ENCODE measurements at places on chromosomes 1 and 21.

DNA sequence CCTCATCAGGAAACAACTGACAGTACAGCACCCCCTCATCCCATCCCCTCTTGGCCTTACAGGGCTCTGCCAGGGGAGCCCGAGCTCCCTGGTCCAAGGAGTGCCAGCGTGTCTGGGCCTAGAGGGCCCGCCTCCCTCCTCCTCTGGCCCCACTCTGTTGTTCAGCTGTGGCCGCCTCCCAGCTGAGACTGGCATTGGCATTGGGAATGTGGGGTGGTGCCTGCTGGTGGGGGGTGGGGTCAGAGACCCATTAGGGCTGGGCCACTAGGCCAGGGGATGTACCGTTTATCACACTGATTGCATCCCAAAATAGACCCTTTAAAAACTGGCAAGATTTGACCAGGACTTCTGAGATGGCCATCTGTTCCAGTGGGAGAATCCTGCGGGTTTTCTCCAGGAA is 1.4 kb downstream of the LDLRAP1 start:
- peaks cover 6% of the 10 kb centered on the region for H3K36me3 ChIP-seq
- H3K4me3 ChIP-seq: peak overlapping the region; percentile 80
- no peak for DNase-seq
- no peaks in the 10 kb centered on the region for H3K27me3 ChIP-seq
- peak overlapping the region; percentile 16 for H3K27ac ChIP-seq

- peak; percentile 31 for DNase-seq
- peak overlapping the region; percentile 36 for H3K4me3 ChIP-seq
- no peaks in the 10 kb centered on the region for H3K36me3 ChIP-seq
- no peak overlapping the region for H3K27ac ChIP-seq
- H3K27me3 ChIP-seq: peaks cover 58% of the 10 kb centered on the region
Measured at GRCh38 chr1:210233495-210234328, 1.1 kb downstream of the SERTAD4 start.

DNA sequence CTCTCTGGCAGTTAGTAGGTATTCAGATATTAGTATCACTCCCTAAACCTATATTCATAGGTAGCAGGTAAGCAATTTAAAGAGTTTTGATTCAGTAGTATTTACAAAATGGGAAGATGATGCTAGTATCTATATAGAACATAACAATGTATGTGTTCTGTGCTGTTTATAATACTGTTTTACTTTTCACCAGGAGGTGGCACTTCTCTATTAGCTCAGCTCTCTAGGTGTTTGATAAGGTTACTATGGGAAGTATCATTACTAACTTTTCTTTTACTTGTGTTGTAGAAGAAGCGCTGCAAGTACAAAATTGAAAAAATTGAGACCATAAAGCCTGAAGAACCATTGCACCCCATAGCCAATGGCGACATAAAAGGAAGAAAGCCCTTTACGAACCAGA is 49.4 kb upstream of the FASLG start:
- no peaks in the 10 kb centered on the region for H3K27me3 ChIP-seq
- H3K27ac ChIP-seq: peak overlapping the region; percentile 26
- H3K36me3 ChIP-seq: peaks cover 43% of the 10 kb centered on the region
- H3K4me1 ChIP-seq: peaks cover 18% of the 10 kb centered on the region

- no peaks in the 10 kb centered on the region for H3K27me3 ChIP-seq
- H3K4me3 ChIP-seq: no peak overlapping the region
- H3K27ac ChIP-seq: no peak overlapping the region
- H3K36me3 ChIP-seq: no peaks in the 10 kb centered on the region
- no peak for DNase-seq
Measured at GRCh38 chr1:114530224-114530623, 19.2 kb upstream of the TRIM33 start.

GRCh38 chr21:15966651-15967050 is 236.9 kb downstream of the USP25 start:
- H3K4me3 ChIP-seq: no peak overlapping the region
- no peaks in the 10 kb centered on the region for H3K36me3 ChIP-seq
- H3K27ac ChIP-seq: no peak overlapping the region
- DNase-seq: no peak

- peaks cover 64% of the 10 kb centered on the region for H3K36me3 ChIP-seq
- no peak overlapping the region for H3K4me3 ChIP-seq
- DNase-seq: no peak
- H3K27ac ChIP-seq: no peak overlapping the region
- H3K4me1 ChIP-seq: no peaks in the 10 kb centered on the region
- no peaks in the 10 kb centered on the region for H3K27me3 ChIP-seq
Measured at GRCh38 chr21:32332463-32332951, 33.9 kb downstream of the MRAP start.

- H3K27me3 ChIP-seq: peaks cover 14% of the 10 kb centered on the region
- no peak for DNase-seq
- no peaks in the 10 kb centered on the region for H3K4me1 ChIP-seq
- no peak overlapping the region for H3K27ac ChIP-seq
Measured at GRCh38 chr1:95223110-95223509, 10.9 kb upstream of the RWDD3 start.

- H3K4me1 ChIP-seq: peaks cover 36% of the 10 kb centered on the region
- no peak overlapping the region for H3K4me3 ChIP-seq
- peaks cover 39% of the 10 kb centered on the region for H3K36me3 ChIP-seq
- no peaks in the 10 kb centered on the region for H3K27me3 ChIP-seq
Measured at GRCh38 chr1:46345281-46345680, 4.7 kb downstream of the NSUN4 start.

DNA sequence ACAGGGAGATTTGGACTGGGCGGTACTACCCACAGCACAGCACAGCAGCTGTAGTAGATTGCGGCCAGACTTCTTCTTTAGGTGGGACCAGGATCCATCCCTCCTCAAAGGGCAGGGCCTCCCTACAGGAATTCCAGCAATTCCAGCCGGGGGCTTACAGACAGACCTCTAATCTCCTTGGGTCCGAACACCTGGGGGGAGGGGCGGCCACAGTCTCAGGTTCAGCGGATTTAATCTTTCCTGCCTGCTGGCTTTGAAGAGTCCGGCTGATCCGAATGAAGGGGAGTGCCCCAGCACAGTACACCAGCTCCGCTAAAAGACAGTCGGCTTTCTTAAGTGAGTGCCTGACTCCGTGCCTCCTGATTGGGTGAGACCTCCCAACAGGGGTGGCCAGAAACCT is 1708.5 kb downstream of the BRINP3 start:
- DNase-seq: no peak
- no peak overlapping the region for H3K4me3 ChIP-seq
- H3K27ac ChIP-seq: no peak overlapping the region
- H3K36me3 ChIP-seq: no peaks in the 10 kb centered on the region
- H3K4me1 ChIP-seq: no peaks in the 10 kb centered on the region
- no peaks in the 10 kb centered on the region for H3K27me3 ChIP-seq

DNA sequence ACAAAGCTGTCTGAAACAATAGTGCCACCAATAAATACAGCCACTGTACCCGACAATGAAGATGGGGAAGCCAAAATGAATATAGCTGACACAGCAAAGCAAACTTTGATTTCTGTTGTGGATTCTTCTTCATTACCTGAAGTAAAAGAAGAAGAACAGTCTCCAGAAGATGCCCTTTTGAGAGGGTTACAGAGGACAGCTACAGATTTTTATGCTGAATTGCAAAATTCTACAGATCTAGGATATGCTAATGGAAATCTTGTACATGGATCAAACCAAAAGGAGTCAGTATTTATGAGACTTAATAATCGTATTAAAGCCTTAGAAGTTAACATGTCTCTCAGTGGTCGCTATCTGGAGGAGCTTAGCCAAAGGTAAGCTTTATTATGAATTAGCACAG is 56.6 kb downstream of the SUCO start:
- peaks cover 15% of the 10 kb centered on the region for H3K4me1 ChIP-seq
- no peak overlapping the region for H3K27ac ChIP-seq
- no peak for DNase-seq
- H3K4me3 ChIP-seq: no peak overlapping the region
- peaks cover 73% of the 10 kb centered on the region for H3K36me3 ChIP-seq

DNA sequence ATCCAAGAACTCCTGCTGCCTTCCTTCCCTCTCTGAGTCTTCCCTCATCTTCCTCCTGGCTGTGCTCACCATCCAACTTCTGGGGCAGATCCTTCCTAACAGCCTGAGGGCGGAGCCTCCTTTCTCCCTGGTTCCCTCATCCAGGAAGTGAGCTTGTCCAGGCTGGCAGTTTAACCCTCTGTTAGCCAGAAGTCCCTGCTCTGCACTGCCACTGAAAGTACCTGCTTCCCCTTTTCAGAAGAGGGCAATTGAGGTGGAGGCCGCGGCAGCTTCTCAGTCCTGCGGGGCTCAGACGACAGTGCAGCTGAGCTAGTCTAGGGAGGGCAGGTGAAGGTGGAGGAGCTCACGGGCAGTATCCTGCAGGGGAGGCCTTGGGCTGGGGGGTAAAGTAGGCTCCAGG is 149.1 kb downstream of the FCRL5 start:
- peaks cover 25% of the 10 kb centered on the region for H3K27me3 ChIP-seq
- DNase-seq: no peak
- no peak overlapping the region for H3K27ac ChIP-seq
- H3K36me3 ChIP-seq: no peaks in the 10 kb centered on the region
- no peak overlapping the region for H3K4me3 ChIP-seq

DNA sequence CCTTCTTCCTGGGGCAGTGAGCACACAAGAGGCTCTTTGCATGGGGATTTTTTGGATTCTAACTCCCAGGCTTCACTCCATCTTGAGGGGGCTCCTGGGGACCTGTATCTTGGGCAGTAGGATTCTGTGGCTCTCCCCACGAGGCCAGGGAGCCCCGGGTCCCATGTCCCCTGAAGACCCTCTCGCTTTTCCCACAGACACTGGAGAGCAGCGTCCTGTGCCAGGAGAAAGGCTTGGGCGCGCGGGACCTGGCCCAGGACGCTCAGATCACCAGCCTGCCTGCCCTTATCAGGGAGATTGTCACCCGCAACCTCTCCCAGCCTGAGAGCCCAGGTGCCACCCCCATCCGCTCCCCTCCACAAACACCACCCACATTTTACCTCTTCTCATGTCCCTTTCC is 735 bp downstream of the CROCC start:
- no peak for DNase-seq
- no peaks in the 10 kb centered on the region for H3K27me3 ChIP-seq
- no peaks in the 10 kb centered on the region for H3K36me3 ChIP-seq
- H3K27ac ChIP-seq: no peak overlapping the region
- H3K4me1 ChIP-seq: peaks cover 32% of the 10 kb centered on the region

DNA sequence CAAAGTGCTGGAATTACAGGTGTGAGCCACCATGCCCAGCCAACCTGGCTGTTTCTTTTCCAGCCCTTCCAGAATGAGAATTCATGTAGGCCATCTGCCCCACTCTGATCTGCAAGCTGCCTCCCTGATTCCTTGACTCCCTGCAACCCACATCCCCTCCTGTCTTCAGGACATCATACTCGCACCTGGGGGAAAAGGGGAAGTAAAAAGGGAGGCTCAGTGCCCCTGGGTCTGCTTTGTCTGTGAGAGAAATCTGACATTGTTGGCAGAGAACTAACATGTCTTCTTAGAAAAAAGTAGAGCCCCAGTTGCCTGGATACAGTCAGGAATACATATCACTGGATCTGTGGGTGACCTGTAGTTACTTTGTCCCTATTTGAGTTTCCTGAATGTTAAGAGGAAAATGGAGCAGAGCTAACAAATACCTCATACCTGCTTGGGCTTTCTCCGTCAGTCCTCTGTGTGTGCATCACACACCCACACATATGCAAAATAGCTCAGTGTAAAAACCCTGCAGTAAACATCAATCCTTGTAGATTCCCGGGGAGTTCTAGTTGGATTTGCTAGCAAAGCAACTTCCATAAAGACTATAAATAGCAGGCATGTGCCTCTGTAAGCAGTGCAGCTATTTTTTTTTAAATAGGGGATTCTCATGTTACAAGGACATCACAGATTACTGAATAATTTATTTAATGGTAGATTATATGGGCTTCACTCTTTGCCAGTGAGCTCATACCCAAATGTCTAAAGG is 62.9 kb downstream of the TEX35 start:
- no peaks in the 10 kb centered on the region for H3K36me3 ChIP-seq
- no peak for DNase-seq
- no peak overlapping the region for H3K4me3 ChIP-seq

DNA sequence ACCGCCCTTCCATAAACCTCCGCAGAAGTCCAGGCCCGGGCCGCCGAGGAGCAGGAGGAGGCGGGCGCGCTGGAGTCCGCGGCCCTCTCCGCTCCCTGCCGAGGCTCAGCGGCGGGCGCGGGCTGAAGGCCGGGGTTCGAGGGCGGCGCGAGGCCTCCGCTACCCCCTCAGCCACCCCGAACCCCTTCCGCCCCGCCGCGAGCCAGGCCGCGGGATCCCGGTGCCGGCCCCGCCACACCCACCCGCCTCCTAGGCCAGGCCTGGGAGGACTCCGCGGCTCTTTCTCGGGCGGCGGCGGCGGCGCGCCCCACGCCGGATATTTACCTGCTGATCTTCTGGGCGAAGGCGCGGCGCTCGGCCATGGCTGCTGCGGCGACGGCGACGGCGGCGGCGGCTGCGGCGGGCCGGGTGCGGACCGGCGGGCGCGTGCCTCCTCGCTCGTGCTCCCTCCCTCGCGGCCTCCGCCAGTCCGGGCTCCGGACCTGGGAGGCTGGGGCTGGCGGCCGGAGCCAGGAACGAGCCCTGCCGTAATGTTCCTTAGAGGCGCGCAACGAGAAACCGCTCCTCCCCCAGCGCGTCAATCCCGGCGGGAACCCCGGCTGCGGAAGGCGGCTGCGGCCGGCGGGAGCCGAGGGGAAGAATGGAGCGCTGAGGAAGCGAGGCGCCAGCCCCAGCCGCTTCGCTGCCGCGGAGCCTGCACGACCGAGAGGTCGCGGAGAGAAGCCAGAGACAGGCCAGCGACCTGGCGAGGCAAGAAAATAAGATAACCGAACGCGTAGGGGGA is at the start of gene DOCK7:
DOCK7 (minus strand) TSS at position 484 of the 784 bp plus-strand sequence; CDS start at position 362, 122 bp downstream.
- peak; percentile 57 for DNase-seq
- peaks cover 10% of the 10 kb centered on the region for H3K27me3 ChIP-seq
- peak within 1 kb of the TSS; percentile 48 for H3K27ac ChIP-seq
- H3K36me3 ChIP-seq: no peaks in the 10 kb centered on the region
- H3K4me1 ChIP-seq: peaks cover 11% of the 10 kb centered on the region

GRCh38 chr21:40386294-40386911 is 460.6 kb downstream of the DSCAM start:
- DNase-seq: peak; percentile 39
- no peaks in the 10 kb centered on the region for H3K36me3 ChIP-seq

- H3K4me3 ChIP-seq: no peak overlapping the region
- peaks cover 30% of the 10 kb centered on the region for H3K27me3 ChIP-seq
- H3K36me3 ChIP-seq: peaks cover 5% of the 10 kb centered on the region
- peaks cover 24% of the 10 kb centered on the region for H3K4me1 ChIP-seq
Measured at GRCh38 chr1:8212580-8213031, 105.3 kb upstream of the SLC45A1 start.

DNA sequence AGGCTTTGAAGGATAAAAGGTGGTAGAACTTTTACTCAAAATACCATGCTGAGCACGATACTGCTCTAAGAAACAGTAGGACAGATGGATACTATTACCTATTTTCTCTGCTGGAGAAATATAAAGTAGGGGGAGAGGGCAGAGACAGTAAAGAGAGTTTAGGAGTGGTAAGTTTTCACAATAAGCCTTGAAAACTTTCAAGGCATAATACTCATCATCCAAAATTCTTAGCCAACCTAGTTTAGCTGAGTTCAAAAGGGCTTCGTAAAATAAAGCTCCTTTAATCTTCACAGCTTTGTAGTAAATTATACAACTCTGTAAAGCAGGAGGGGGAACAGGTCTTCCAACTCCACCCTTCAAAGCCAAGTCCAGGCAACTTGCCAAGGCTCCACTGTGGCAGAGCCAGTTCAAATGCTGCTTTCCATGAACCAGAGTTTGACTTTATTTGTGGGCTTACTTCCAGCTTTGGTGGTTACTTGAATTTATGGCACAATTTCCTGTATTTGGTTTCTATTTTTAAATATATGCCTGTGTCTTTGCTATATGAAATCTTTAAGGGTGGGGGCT is 15.5 kb downstream of the TEX38 start:
- H3K4me3 ChIP-seq: no peak overlapping the region
- H3K36me3 ChIP-seq: peaks cover 72% of the 10 kb centered on the region
- no peak overlapping the region for H3K27ac ChIP-seq
- no peak for DNase-seq
- peaks cover 13% of the 10 kb centered on the region for H3K4me1 ChIP-seq

- peaks cover 14% of the 10 kb centered on the region for H3K27me3 ChIP-seq
- peak; percentile 64 for DNase-seq
- H3K27ac ChIP-seq: peak within 1 kb of the TSS; percentile 60
- H3K4me3 ChIP-seq: peak within 1 kb of the TSS; percentile 79
Measured at GRCh38 chr1:25875154-25875855, at the start of gene PAQR7. PAQR7 (minus strand) TSS chr1:25875708; CDS start chr1:25863839, 11,869 bp downstream.
